ENCODE measurements at places on chromosomes 1 and 21.

DNA sequence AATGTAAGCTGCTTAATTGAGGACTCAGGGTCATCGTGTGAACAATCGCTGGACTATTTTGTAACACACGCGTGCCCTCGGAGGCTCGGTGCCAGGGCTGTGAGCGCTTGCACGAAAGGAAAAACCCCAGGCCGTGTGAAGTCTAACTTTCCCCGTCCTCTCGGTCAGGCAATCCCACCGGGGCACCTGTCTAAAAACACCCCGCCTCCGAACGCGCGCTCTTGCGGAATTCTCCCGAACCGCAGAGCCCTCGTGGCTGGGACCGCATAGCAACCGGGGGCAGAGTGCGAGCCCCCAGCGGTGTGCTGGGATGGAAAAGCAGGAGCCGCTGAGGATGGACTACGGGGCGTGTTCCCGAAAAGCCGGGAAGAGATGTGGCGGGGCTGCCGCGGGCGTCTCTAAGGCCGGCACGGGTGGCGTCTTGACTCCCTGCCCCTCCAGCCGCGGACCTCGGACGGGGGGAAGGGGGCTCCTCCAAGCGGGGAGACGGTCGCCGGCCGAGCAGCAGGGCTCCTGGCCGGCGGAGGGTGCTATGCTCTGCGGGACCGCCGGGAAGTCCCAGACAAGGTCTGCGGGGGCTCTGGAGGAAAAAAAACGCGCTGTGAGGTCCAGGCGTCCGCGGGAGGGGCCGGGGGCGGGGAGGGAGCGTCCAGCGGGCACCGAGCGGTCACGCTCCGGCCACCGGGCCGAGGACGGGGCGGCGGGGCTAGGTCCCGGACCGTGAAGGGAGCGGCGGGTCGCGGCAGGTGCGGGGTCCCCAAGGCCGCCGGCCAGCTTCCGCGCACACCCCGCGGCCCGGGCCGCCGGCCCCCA is 936 bp downstream of the ZBTB21 start:
- peak; percentile 38 for DNase-seq

DNA sequence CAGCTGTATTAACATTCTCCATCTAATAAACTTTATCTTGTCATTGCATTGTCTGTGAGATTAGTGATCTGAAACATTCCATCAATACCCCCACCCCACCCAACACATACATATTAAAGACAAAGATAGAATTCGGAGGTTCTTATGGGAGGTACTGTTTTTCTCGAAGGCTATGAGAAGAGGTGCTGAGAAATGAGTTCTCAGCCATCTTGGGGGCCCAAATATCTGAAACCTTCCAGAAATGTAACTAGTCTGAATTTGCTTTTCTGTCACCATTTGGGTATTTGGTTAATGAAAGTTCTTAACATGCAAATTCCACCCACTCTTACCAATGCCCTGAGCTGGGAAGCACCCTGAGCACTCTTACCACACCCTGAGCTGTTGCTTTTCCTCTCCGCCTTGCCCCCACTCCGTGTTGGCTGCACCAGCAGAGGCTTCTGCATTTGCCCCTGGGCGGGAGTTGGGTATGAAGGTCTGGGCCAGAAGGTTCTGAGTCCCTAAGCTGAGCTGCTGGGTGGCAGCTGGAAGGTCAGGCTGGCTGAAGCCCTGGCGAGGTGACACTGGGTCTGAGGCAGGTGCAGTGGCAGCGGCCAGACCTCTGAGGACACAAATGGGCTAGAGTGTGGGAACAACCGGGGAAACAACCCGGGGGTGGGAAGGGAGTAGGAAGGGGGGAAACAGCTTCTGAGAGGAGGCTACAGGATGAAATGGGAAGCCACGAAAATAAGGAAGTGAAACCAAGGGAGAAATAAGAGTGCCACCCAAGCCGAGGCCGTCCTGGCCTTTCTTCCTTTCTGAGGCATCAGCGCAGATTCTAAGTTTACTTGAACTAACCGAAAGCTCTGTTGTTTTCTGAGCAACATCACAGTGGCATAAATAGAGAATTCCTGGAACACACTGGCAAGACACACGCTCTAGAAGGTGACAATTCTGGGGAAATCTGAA is 26.3 kb upstream of the IER5 start:
- DNase-seq, result no peak

DNA sequence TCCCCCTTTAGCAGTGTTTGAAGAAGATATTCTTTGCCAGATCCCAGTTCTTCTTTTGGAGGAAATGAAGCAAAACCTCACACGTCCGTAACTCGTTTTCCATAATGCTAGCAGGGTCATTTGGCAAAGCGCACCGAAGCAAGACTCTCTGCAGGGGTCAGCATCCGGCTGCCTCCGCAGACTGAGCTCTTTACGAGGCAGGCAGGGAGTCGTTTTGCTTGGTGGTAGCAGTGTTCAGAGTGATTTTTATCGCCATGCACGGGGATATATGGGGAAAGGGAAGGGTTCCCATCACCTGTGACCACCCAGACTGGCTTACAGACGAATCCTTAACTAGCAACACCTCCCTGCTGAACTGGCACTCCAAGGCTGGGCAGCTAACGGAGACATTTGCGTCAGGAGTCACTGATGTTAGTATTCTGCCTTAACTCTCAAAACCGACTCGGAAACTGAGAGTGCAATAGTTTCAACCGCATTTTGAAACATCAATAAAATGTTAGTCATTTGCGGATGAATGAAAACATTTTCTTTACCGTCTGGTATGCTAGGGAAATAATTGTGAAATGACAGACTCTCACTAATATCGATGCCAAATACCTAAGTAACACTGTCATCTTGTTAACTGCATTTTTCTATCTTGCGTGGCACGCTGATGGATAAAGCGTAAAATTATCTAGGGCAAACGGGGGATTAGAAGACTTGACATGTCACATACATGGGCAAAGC is 2.2 kb upstream of the NEGR1 start:
- DNase-seq, result no peak

DNA sequence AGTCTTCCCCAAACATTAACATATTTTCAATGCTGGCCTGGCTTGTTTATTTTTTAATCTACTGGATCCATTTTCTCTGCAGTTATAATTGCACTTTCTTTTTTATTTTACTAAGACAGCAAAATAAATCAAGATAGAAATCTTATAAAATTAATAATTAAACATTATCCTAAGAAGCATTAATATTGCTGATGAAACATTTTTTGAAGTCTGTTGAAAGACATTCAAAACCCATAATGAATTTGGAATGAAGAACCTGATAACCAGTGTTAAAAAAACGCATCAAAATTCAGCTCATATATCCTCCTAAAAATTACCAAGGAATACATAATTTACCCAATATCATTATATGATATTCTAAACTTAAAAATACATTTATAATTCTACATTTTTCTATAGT is 675.7 kb upstream of the PRMT6 start:
- DNase-seq, result no peak

DNA sequence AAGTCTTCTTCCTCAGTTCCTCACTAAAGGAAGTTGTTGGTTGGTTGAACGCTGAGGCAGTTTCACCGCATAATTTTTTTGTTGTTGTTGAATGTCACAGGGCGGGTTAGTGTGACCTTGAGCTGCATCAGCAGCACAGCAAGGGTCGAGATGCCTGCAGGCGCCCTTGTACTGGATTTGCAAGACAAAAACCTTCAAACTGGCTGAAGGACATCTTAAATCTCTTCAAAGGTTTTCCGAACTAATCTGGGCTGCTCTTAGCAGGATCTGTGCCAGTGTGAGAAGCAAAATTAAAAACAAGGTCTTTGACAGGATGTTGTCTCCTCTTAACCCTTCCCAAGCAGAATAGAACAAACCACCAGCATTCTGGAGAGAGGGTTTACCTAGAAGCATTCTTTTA is 59.4 kb downstream of the NRIP1 start:
- DNase-seq, result no peak

- no peak for DNase-seq
Measured at GRCh38 chr21:42060166-42060565, 11.0 kb upstream of the UMODL1 start.

DNA sequence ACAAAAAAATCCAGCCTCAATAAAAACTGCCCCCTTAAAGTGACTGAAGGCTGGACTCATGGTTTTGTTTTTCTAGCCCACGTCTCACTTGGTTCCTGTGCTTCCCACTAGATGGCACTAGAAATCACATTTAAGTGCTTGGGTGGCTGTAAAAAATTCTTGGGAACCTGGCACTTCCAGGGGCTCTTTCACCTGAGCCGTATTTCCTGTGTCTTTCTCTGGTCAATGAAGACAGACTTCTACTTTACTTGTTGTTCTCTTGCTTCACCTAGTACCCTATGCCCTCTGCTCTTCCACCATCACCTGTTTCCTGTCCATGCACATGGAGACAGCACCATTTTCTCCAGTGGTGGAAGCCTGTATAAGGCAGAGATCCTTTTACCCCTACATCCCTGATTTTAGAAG is 20.0 kb downstream of the METTL13 start:
- no peak for DNase-seq

DNA sequence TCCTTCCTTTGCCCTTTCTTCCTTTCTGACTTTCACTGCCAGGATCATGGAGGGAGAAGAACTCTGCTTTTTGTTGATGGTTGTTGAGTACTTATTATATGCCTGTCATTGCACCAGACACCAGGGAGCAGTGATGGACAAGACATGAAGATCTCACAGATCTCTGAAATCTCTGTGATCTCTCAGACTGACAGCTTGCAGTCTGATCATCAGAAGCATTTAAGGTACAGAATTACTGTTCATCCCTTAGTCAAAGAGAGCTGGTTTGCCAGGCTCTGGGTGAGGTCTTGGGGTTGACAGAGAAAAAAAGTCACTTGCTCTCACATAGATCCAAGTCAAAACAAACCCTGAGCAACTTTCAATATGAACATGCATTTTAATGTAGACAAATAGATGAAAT is 299.5 kb upstream of the FMN2 start:
- no peak for DNase-seq

DNA sequence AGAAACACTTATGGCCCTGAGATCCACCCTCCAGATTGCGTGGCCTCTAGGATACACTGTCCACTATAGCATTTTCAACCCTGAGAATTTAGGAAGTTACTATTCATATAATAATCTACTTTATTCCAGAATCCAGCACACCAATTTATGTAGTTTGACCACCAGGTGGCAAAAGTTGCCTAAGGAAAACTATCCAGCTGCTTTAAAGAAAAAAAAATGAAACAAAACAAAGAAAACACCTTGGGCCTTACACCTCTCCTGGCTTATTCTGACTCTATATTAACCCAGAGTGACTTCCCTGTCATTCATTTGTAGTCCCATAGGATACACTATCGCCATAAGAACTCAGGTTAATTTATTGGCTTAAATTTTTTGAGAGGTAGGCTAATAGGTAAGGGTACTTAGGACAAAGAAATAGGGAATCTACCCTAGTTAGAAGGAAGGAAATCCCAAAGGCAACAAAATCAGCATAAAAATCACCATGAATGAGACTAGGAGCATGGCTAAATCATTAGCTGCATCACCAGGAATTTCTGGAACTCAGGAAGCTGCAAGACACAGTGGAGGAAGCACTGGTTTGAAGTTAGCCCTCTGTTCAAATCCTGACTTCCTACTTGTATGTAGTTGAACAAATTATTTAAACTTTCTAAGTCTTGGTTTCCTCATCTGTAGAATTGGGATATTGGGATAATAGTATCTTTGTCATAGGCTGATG is 107.5 kb downstream of the SPAG17 start:
- no peak for DNase-seq

GRCh38 chr1:15771836-15772515 is 13.4 kb downstream of the FBLIM1 start:
- no peak for DNase-seq

- DNase-seq, result no peak
Measured at GRCh38 chr21:41928621-41929220, 25.1 kb downstream of the C2CD2 start.

DNA sequence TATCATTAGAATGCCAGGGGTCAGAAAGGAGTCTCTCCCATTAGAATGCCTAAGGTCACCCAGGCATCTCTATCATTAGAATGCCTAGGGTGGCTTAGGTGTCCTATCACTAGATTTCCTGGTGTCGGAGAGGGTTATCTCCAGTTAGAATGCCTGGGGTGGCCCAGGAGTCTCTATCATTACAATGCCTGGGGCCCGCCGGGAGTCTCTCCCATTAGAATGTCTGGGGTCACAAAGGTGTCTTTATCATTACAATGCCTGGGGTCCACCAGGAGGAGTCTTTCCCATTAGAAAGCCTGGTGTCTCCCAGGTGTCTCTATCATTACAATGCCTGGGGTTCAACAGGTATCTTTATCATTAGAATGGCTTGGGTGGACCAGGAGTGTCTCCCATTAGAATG is 56.2 kb downstream of the RNF187 start:
- no peak for DNase-seq

DNA sequence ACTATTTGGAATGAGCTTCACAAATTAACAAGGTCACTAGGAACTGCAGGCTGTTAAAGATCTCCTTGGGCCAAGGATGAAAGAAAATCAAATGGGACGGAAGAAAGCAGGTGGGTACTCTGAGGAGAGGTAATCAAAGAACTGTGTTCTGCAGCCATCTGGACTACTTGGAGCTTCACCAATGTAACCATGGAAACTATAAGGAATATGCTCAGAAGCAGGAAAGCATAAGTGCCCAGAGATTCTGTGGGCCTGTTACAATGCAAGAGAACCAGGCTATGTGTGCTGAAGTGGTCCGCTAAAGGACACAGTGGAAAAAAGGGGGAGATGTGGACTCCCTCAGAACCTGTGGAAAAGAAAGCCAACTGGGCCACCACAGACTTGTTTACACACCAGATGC is 238.5 kb downstream of the PTGER3 start:
- no peak for DNase-seq

DNA sequence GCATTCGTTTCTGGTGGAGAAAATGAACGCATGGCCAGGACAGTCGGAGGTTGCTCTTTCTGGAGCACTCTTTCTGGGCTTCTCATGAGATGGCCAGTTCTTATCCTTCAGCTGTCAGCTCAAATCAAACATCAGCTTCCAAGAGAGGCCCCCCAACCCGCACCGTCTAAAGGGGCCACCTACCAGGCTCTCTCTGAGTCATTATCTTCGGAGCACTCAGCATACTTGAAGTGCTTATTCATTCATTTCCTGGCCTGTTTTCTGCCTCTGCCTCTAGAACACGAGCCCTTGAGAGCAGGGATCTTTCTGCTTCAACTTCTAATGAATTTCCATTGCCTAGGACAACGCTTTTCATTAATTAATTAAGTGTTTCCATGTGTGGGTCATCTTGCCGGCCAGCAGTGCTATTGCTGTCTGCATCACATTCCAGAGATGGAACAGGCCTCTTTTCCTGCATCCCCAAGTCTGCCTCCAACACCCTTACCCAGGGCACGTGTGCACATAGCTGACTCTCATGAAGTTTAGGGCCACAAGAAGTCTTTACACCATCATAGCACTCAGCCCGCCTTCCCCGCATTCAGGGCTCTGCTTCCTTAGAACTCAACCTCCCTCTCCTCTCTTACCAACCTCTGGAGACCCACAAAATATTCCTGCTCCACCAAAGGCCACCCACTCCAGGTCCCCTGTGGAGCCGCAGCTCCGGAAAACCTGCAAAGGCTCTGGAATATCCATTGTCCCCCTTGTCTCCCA is 52.1 kb upstream of the LAPTM5 start:
- DNase-seq, result no peak

- no peak for DNase-seq
Measured at GRCh38 chr1:84319662-84320061, 18.2 kb downstream of the SAMD13 start.

GRCh38 chr1:172650474-172651193 is 8.3 kb upstream of the FASLG start:
- no peak for DNase-seq

GRCh38 chr1:245575710-245576109 is 420.9 kb downstream of the KIF26B start:
- no peak for DNase-seq

- no peak for DNase-seq
Measured at GRCh38 chr1:229448845-229449244, 15.0 kb upstream of the ACTA1 start.

- DNase-seq, result no peak
Measured at GRCh38 chr1:108816049-108816893, 40.6 kb downstream of the AKNAD1 start.

- no peak for DNase-seq
Measured at GRCh38 chr1:201499795-201500669, 6.9 kb downstream of the CSRP1 start.

Data from stimulated activated CD4-positive, alpha-beta T cell treated with anti-CD3 and anti-CD28 coated beads, Interleukin-12 subunit alpha, Interleukin-12 subunit beta, amount 100 ng/mL, for 24 hours (primary cell).